ENCODE measurements at places on chromosomes 1 and 21. TPM values are rescaled to one million over a fixed set of nuclear protein-coding genes. Genes with fewer than 3 reads are reported as not detected.
A peak's percentile ranks its signal among the peaks of the same experiment; 100 is the strongest.

GRCh38 chr1:19645411-19646251 lies 1.5 kb downstream of the NBL1 start:
- DNase-seq: no peak
- H3K4me3 ChIP-seq: peak overlapping the region; percentile 79
- no peaks in the 10 kb centered on the region for H3K27me3 ChIP-seq
- H3K36me3 ChIP-seq: no peaks in the 10 kb centered on the region
- peak overlapping the region; percentile 98 for H3K27ac ChIP-seq

- no peak for DNase-seq
- H3K27me3 ChIP-seq: peaks cover 48% of the 10 kb centered on the region
- no peaks in the 10 kb centered on the region for H3K4me1 ChIP-seq
Observed at GRCh38 chr1:11456965-11457364, 22.0 kb upstream of the DISP3 start.

DNA sequence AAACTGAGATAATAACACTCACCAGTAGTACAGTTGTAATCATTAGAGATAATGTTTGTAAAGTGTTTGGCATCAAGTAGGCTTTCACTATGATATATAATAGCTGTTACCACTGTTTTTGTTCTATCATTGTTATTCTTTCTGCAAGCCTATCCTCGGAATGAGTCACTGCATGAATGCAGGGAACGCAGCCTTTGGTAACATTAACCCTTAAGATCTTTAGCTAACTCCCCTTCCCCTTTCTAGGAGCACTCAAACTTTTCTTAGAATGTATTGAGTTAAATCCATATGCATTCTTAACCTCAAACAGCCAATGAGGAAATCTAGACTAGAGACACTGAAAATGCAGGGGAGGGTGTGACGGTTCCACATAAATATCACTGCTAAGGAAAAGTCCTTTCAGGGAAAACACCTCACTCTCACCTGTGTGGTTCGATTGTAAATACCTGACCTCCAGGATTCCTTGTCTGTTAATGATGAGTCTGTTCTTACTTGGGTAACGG lies 467.3 kb downstream of the SETD4 start:
- H3K27ac ChIP-seq: no peak overlapping the region
- H3K36me3 ChIP-seq: no peaks in the 10 kb centered on the region
- no peak overlapping the region for H3K4me3 ChIP-seq
- H3K27me3 ChIP-seq: no peaks in the 10 kb centered on the region
- DNase-seq: no peak
- H3K4me1 ChIP-seq: no peaks in the 10 kb centered on the region

DNA sequence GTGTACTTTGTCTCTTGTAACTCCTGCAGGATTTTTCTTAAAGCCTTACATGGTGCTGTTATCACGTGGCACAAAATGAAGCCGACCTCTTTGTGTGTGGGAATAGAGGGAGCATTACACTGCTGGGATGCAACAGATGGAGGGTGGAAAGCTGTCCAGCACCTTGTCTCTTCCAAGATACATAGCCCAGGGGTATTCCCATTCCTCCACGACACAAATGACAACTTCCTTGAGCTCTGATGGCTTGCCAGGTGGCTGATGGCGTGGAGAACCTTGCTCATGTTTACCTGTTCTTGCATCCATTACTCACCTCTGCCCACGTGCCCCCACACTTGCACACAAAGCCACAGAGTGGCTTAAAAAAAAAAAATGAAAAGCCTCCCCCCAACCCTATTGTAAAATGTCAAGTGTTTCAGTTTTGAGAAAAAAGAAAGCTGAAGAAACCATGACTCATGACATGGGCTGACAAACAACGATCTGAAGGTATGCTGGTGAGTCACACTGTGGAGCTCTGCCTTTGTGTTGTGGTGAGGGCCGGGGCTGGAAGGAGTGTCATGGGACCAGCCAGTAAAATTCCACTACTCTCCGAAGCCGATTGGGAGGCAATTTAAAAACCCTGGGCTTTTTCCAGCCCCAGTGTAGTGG lies 32.0 kb upstream of the ATP5PO start:
- no peaks in the 10 kb centered on the region for H3K36me3 ChIP-seq
- H3K27me3 ChIP-seq: no peaks in the 10 kb centered on the region
- peak overlapping the region; percentile 92 for H3K27ac ChIP-seq
- peak; percentile 93 for DNase-seq
- no peak overlapping the region for H3K4me3 ChIP-seq

DNA sequence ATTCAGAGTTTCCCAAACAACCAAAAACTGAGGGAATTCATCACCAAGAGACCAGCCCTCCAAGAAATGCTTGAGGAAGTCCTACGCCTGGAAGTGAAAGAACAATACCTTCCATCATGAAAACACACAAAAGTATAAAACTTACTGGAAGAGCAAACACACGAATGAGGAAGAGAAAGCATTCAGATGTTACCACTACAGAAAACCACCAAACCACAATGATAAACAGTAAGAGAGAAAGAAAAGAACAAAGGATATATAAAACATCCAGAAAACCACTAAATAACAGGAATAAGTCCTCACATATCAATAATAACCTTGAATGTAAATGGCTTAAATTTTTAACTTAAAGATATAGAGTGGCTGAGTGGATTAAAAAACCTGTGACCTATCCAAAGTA lies 58.5 kb upstream of the BCL10 start:
- no peaks in the 10 kb centered on the region for H3K36me3 ChIP-seq
- H3K4me1 ChIP-seq: no peaks in the 10 kb centered on the region
- no peaks in the 10 kb centered on the region for H3K27me3 ChIP-seq
- H3K27ac ChIP-seq: no peak overlapping the region
- no peak overlapping the region for H3K4me3 ChIP-seq

GRCh38 chr1:27980216-27980845 lies 20.6 kb downstream of the XKR8 start:
- DNase-seq: no peak
- H3K4me1 ChIP-seq: no peaks in the 10 kb centered on the region
- no peaks in the 10 kb centered on the region for H3K36me3 ChIP-seq

- no peak overlapping the region for H3K27ac ChIP-seq
- H3K4me3 ChIP-seq: no peak overlapping the region
- no peaks in the 10 kb centered on the region for H3K4me1 ChIP-seq
- DNase-seq: no peak
Observed at GRCh38 chr1:221150996-221151395, 271.8 kb downstream of the HLX start.

DNA sequence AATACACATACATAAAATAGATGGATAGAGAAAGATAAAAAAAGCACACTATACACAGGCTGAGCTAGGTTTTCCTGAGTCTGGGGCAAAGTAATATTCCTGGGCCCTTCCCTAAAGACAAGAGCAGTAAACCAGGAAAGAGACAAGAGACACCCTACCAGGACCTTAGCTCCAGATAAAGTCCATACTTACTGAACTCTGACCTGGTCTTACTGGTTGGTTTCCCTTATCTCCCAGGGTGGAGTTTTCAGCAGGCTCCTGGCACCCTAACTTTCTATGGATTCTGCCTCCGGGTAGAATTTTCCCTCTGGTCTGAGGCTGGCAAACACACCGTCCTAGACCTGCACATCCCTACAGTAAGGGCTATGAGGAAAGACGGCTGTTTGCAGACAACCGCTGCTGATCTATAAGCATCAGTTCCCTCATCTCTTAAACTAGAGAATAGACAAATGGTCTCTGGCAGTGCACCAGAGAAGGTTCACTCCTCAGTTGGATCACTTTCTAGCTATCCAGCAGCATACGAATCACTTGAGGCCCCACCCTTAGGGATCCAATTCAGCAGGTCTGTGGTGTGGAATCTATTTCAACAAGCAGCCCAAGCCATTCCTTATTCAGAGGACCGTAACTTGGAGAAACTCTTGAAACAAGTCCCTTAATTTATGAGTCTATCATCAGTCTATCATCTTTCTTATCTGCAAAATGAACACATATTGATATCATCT lies 52.0 kb downstream of the ARHGEF11 start:
- no peak for DNase-seq
- H3K27ac ChIP-seq: no peak overlapping the region
- no peak overlapping the region for H3K4me3 ChIP-seq
- H3K27me3 ChIP-seq: no peaks in the 10 kb centered on the region

GRCh38 chr1:224623743-224624333 lies 7.7 kb downstream of the CNIH3 start:
- H3K36me3 ChIP-seq: no peaks in the 10 kb centered on the region
- DNase-seq: no peak
- H3K27ac ChIP-seq: no peak overlapping the region
- H3K27me3 ChIP-seq: no peaks in the 10 kb centered on the region

GRCh38 chr1:56034847-56035481 lies 544.4 kb downstream of the PLPP3 start:
- no peaks in the 10 kb centered on the region for H3K36me3 ChIP-seq
- no peak overlapping the region for H3K4me3 ChIP-seq
- no peak overlapping the region for H3K27ac ChIP-seq
- H3K27me3 ChIP-seq: no peaks in the 10 kb centered on the region

DNA sequence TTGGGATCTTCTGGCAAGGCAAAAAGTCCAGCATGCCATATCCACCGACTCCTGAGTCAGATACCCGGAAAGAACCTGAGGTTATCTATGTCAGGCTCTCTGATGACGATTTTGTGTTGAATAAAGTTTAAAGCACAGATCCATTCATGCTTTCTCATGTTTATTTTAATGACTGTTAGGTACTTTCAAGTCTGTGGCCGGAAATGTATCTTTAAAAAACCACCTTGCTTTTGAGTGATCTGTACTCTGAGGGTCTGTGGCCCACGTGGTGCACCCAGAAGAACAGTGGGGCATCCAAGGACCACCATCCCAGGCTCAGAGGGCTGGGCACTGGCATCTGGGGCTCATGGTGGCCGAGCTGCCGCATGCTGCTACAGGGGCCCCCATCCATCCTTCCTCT lies 30.1 kb upstream of the VASH2 start:
- H3K27ac ChIP-seq: no peak overlapping the region
- H3K4me3 ChIP-seq: no peak overlapping the region
- H3K36me3 ChIP-seq: no peaks in the 10 kb centered on the region
- no peak for DNase-seq
- H3K4me1 ChIP-seq: no peaks in the 10 kb centered on the region

The ADCY10 gene
- 0.15 TPM for total RNA-seq

The IRF6 gene
- total RNA-seq: 42.9 TPM

The NPPB gene
- not detected for total RNA-seq

The CTTNBP2NL gene
- 24.1 TPM for total RNA-seq

All from breast epithelium (tissue), 4 donors.